Stromal cell of bone marrow (primary cell): ENCODE measurements at places on chromosomes 4 and X.

GRCh38 chr4:2321279-2322196 is 59.6 kb upstream of the MXD4 start:
- DNase-seq: no peak

DNA sequence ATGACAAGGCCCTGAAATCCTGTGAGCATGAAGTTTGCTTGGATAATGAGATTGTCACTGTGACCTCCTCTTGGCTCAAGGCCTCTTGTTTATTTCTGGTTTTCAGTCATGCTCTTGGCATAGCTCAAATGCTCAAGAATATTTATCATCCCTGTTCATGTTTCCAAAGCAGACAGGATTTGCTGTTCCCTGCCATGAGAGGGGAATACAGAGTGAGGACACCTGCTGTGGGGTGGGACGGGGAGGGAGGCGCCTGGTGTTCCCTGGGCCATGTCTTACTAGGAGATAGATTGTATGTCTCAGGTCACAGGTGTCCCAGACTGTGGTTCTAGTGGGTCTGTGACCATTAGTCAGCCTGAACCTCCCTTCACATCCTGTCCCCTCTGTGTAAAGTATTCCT is 34.9 kb upstream of the SH3RF1 start:
- DNase-seq: no peak

- DNase-seq: no peak
Observed at GRCh38 chr4:128703948-128704347, 105.6 kb upstream of the JADE1 start.

DNA sequence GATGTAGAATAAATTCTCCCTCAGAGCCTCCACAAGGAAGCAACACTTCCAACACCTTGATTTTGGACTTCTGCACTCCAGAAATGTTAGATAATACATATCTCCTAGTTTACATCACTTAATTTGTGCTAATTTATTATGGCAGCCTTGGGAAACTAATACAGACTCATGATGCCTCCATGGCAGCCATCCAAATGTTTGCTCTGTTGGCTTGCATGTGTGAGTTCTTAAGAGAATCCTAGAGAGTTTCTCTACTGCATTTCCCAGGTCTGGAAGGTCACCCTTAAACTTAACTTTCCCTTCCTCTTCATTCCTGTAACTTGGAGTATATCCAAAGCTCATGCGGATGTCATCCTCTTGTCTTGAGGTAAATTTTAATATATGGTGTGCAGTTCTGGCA is 956.1 kb downstream of the ADGRL3 start:
- no peak for DNase-seq

DNA sequence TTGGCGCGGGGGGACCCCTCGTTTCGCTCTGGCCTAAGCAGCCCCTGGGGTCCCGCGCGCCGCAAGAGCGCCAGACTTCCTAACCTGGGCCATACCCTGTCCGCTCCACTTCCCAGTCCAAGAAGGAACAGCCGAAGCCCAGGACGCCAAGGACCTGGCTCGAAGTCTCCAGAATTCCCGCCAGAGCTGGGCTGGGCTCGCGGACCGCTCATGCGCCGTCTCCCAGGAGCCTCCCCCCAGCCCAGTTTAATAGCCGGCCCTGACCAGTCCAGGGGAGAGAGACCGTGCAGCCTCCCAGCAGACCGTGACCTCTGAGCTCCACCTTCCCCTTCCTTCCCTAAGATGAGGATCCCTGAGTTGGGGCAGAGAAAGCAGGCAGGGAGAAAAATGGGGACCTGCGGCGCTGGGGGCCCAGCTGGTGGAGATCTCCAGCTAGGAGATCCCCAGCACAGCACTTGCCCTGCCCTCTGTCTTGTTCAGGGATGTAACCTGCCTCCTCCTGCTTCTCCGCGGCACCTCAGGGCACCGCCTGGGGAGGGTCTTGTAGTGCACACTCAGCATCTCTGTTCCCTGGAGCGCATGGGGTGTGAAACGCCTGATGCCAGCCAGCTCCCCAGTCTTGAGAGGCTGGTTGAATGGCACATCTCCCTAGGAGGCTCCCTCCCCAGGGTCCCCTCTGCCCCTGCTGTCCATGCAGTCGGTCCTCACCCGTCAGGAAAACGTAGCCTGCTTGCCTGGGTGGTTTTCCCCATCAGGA is 1.2 kb upstream of the LETM1 start:
- DNase-seq: no peak

DNA sequence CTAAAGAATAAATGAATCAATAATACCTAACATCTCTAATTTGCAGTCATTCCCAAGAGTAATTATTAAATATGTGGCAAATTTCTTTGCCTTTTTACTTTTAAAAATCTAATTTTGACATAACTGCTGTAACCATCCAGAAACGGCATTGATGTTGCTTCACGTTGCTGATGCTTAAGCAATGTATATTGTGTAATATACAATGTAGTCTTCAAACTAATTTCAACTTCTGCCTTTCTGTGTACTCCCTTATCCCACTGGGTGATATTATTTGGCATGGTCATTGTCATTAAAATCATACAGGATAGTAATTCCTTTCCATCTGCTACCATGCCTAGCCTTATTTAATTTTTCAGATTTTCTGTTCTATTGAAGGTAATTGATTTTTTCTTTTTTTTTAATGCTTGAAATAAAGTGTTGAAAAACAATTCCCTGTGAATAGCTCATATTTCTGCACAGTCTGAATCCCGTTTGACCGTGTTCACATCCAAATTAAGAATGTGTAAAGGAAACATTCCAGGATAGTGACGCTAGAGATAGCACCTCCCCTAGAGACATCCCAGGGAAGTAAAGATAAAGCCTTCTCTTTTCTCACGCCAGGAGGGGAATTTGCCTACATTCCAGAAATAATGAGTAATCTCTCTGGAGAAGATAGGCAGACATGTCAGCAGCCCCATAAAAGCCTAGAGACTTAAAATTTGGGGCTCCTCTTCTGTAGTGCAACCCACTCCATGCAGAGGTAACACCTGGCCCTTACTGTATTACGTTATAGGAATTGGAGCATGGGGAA is 8.6 kb downstream of the FAM200B start:
- DNase-seq: peak; percentile 49

GRCh38 chrX:120111611-120112010 is 4.1 kb downstream of the RHOXF1 start:
- no peak for DNase-seq

- DNase-seq: no peak
Observed at GRCh38 chr4:48699475-48699874, 80.6 kb downstream of the FRYL start.

DNA sequence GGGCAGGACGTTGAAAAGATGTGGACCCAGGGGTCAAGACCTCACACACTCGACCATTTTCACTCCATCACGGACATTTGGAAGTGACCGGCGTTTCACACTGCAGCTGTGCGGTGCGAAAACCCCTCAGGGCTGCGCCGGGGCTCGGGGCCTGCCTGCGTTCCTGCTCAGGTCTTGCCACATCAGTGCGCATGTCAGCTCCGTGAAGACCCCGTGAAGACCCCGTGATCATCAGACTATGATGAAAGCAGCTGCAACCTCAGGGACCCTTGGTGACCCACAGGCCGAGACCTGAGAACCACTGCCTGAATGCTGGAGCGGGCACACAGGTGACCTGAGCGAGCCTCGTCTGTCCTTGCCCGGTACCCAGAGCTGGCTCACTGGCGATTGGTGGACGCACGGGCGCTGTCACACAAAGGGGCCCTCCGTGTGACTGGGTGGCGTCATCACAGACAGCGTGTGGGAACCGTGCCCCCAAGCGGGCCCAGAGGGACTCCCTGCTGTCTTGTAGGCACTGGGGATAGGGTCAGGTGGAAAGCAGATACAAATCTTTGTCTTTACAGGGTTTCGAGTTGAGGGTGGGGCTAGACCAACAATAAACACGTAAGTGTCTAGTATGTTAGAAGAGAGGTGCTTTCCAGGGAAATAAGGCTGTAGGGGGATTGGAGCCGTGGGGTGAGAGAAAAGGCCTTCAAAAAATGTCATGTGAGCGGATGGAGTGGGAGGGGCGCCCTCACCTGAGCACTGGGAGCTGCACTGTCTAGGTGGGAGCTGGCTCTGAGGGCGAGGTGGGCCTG is 12.7 kb downstream of the MSANTD1 start:
- DNase-seq: no peak

DNA sequence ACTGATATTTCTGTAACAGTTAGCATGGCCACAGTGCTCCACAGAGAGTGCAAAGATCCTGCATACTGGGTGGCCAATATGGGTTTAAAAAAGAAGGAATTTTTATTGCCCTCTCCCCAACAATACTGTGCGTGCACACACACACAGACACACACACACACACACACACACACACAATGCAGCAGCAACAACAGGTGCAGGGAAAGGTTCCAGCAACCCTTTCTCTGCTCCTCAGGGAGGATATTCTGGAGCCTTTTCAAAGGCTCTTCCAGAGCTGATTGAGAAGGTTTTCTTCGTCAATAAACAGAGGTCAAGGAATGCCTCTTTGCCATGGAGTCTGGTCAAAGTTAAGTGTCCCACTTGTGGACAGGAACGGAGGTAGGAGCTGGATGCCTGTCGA is 84.8 kb upstream of the ZFP42 start:
- DNase-seq: no peak

DNA sequence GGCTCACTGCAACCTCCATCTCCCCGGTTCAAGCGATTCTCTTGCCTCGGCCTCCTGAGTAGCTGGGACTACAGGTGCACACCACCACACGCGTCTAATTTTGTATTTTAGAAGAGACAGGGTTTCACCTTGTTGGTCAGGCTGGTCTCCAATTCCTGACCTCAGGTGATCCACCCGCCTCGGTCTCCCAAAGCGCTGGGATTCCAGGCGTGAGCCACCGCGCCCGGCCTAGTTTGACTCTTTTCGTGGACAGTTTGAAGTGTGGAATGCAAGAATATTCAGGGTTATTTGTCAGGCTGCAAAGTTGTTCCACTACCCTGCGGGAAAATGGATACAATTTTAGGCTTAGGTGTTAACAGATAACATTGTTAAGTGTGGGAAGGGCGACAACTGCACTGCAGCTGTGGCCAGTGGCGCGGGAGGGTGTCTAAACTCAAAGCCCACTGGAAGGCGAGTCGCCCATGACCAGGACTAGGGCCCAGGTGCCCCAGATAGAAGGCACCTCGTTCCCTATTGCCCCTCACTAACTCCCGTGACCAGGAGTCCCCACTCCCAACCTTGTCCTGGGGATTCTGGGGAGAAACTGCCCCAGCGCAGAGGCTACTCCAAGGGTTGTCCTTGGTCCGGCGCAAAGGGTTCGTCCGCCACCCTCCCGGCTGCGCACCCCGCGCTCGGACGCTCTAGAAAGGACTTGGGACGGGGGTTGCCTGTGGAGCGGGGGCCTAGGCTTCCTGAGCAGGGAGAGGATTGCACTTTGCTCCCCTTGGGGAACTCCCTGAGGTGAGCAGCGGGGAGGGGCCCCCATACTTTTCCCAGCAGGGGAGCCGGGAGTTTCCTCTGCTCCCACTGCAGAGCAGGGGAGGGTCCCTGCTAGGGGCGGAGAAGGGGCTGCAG is 1.1 kb upstream of the CD99 start:
- no peak for DNase-seq

- DNase-seq: no peak
Observed at GRCh38 chrX:110407910-110408545, 49.4 kb downstream of the RTL9 start.

GRCh38 chr4:127141856-127142255 is 490.9 kb upstream of the INTU start:
- DNase-seq: peak; percentile 77

GRCh38 chr4:6967846-6968340 is 58.3 kb downstream of the TBC1D14 start:
- no peak for DNase-seq

DNA sequence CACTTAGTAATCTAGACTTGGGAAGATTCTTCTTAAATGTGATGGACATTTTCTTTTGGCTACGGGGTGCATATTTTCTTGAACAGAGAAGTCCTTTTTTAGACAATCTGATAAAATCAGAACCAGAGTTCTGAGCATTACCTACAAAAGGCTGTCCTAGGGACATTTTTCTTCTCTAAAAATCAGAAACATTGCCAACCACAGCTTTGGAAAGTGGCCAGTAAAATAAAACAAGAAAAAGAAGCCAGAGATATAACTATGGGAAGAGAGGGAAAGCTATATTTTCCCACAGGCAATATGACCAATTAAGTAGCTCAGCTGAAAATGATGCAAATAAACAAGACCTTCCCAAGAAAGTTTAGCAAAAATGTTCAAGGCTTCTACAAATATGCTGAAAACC is 55.9 kb downstream of the MXRA5 start:
- no peak for DNase-seq

GRCh38 chrX:154063234-154063633 is 34.3 kb downstream of the MECP2 start:
- no peak for DNase-seq

DNA sequence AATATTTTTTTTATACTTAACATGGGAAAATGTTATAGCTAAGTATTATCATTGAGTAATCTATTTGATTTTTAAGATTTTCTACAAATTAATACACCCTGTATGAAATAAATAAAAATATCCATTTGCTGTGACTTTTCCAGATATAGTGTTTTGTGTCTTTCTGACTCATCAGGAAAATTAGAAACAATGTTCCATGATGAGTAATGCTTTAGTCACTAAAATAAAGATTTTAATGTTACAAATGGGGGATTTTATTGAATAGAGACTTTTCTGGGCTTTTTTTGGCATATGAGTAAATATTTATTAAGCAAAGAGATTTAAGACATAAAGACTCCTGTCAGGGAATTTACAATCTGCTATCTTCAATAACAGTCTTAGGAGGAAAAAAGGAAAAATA is 279.2 kb upstream of the NOCT start:
- DNase-seq: peak; percentile 37

GRCh38 chrX:42988700-42989099 is 210.7 kb upstream of the PPP1R2C start:
- DNase-seq: no peak
